Pancreas (tissue), 10 donors: ENCODE measurements at places on chromosomes 16 and 17. TPM values are rescaled to one million over a fixed set of nuclear protein-coding genes. Genes with fewer than 3 reads are reported as not detected.
A peak's percentile ranks its signal among the peaks of the same experiment; 100 is the strongest.

DNA sequence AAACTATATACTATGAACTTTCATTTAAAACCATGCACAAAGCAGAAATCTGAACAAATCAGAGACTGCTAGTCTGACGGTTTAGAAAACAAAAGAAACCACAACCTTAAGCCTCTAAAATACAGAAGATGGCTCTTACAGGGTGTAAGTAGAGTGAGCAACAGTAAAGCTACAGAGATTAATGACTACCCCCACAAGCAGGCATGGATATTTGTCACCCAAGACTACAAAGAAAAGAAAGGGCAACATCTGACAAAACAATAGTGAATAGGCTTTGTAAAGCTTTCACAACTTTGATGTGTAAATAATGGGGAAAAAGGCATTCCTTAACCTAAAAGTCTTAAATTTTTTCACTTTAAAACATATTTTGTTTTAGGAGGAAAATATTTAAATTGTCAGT lies 75.0 kb downstream of the SPAG9 start:
- no peak for DNase-seq

GRCh38 chr17:56744721-56745120 lies 89.0 kb downstream of the C17orf67 start:
- DNase-seq: no peak

DNA sequence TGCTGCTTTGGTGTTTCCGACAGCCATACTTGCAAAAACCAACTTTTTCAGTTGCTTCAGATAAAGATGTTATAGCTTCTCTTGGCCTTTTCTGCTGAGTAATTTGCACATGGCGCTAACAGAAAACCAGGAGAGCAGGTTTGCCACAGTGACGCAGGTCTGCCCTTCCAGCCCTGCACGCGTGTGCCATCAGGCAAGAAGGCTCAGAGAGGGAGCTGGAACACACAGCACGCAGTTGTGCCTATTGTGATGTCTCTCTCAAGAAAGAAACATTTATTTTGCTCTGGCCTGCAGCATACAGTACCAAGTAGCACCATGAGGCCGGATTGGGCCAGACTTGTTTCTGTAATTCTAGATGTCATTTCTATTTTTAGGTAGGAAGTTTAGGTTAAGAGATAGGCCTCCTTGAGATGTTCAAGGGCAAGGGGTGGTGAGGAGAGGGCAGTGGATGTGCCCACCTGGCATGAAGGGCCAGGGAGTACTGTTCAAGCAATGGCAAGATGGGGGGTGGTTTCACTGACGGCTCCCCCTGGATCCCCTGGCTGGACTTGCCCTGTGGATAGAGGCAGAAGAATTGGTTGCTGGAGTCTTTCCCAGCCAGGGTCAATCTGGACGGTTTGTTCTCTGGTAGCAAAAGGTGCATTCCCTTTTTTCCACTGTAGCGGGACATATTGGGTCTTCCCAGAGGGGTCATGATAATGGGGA lies 1.9 kb downstream of the CBX2 start:
- DNase-seq: no peak

GRCh38 chr17:50889528-50890118 lies 23.5 kb upstream of the TOB1 start:
- no peak for DNase-seq

GRCh38 chr16:82995286-82995923 lies 368.6 kb downstream of the CDH13 start:
- DNase-seq: no peak

GRCh38 chr17:16945663-16946218 lies 26.2 kb downstream of the TNFRSF13B start:
- DNase-seq: peak; percentile 31

DNA sequence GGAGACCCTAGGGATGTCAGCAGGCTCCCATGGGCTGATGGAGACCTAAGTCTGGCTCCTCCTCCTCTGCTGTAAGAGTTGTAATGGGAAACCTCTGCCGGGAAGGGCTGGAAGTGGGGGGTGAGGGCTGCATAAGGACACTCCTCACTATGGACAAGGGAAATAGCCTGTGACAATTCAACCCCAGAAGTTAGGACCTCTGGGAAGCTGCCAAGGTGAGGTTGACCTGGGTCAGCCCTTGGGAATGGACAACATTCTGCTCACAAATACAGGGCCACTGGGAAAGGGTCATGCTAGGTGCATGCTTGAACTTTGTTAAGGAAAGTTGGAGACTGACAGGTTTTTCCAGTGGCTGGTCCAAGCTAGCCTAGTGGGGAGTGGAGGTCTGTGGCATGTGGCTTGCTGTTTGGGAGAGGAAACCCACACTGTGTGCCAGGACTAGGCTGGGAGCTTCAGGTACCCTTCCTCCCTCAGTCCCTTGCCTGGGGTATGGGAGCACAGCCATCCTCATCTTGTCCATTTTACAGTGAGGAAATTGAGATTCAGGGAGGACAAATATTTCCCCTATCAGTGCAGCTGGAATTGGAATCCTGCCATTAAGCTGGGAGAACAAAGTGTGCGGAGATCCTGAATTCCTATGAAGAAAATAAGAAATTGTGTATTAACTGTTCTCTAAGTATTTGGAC lies 190.4 kb downstream of the SALL1 start:
- no peak for DNase-seq

DNA sequence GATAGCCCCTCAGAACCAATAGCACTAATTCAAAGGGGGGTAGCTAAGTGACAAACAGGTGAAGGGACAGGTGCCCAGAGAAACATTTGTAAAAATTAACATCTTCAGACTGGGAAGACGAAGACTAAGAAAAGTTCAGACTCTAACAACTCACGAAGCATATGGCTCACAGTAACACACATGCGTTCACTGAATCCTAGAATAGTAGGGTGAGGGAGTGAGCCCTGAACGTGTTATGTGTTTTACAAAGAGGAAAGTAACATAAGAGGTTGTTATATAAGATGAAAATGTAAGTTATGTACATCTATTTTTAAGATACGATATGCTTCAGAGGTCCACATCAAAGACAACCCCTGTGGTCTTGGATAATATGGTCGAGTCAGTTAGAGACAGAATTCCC lies 15.2 kb downstream of the GSG1L2 start:
- no peak for DNase-seq

- DNase-seq: no peak
Measured at GRCh38 chr17:12386225-12386624, 279.5 kb upstream of the MYOCD start.

DNA sequence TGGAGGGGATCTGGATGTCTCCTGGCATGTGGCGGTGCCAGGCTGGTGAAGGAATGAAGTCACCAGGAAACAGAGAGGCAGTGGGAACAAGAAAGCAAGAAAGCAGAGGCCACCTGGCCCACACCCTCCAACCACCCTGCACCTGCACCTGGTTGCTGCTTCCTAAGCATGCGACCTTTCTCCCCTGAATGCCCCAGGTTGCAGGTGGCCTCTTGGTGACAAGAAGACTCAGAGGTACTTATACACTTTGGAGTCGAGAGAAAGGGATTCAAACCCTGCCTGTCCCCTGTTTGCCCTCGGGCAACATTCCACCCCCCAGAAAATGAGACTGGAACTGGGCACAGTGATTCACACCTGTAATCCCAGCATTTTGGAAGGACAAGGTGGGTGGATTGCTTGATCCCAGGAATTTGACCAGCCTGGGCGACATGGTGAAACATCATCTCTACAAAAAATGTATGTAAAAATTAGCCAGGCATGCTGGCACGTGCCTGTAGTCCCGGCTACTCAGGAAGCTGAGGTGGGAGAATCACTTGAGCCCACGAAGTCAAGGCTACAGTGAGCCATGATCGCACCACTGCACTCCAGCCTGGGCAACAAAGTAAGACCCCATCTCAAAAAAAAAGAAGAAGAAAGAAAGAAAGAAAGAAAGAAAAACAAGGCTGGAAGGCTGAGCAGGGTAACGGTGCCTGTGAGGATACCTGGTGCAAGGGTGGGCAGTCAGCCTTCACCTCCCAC lies 34.6 kb upstream of the TNRC6C start:
- DNase-seq: no peak

GRCh38 chr17:56257075-56257474 lies 103.8 kb downstream of the ANKFN1 start:
- DNase-seq: no peak

DNA sequence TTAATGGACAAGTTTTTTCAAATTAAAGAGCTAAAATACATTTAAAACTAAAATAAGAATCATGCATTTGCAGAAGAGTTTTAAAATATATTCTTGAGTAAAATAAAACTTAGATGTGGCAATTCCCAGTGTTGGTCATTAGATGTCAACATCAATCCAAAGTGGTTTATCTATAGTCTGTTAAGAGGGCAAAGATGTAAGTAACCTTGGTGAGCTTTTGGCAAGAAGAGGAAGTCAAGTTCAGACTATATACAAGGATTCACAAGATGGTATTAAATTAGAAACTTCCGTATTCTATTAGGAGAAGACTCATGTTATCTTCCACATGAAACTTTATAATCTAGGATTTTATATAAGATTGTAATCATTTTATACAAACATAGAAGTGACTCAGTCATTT lies 73.1 kb downstream of the CEP95 start:
- no peak for DNase-seq

DNA sequence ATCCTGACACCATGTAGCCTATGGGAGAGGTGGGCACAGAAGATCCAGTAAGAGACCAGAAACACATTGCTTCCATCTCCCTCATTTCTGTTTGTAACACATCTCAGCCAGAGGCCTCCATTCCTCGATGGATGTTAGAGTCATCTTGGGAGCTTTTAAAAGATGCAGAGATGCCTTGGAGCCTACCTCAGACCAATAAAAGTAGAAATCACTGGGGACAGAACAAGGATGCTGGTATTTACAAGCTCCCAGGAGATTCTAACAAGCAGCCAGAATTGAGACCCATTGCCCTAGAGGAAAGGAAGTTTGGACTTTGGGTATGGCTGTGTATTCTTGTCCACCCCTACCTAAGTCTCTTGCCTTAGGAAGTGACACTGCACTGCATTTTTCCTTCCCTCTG lies 40.8 kb downstream of the HS3ST3A1 start:
- DNase-seq: no peak

ASPA gene
- polyA plus RNA-seq: 0.65 TPM

GRCh38 chr17:28527859-28528258 lies 21.7 kb downstream of the FOXN1 start:
- peak; percentile 30 for DNase-seq
